Uterus (tissue), 4 donors: ENCODE measurements at places on chromosomes 5 and 9. TPM values are rescaled to one million over a fixed set of nuclear protein-coding genes. Genes with fewer than 3 reads are reported as not detected.

CCNO gene
- not detected for total RNA-seq

PRR16 gene
- total RNA-seq, result 2.2 TPM

SPINK6 gene
- total RNA-seq, result not detected

DNA sequence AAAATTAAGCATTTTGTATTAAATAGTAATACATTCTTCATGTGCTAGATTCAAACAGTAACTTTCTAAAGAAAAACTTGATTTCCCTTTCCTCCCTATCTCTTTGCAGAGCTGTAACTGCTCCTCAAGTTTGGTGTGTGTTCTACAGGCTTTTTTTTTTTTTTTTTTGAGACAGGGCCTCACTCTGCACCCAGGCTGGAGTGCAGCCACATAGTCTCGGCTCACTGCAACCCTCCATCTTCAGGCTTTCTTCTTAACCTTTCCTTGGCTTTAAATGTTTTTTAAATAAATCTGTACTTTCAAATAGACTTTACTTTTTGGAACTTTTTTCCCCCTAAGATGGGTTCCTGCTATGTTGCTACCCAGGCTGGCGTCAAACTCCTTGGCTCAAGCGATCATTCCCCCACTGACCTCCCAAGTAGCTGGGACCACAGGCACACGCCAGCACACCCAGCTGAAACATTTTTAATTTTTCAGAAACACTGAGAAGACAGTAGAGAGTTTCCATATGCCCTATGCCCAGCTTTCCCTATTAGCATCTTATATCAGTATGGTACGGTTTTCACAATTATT, 9.1 kb downstream of the NDFIP1 start:
- no peak for DNase-seq

- DNase-seq, result no peak
These were observed 21.7 kb upstream of the NRARP start for GRCh38 chr9:137323531-137324331.

GRCh38 chr5:168601972-168602371, 22.8 kb upstream of the PANK3 start:
- no peak for DNase-seq

- no peak for DNase-seq
These were observed 535.6 kb upstream of the MEF2C start for GRCh38 chr5:89418407-89419085.

SLC45A2 gene
- 0.58 TPM for total RNA-seq

- DNase-seq, result no peak
These were observed 48.7 kb downstream of the NEURL1B start for GRCh38 chr5:172689801-172690200.

DNA sequence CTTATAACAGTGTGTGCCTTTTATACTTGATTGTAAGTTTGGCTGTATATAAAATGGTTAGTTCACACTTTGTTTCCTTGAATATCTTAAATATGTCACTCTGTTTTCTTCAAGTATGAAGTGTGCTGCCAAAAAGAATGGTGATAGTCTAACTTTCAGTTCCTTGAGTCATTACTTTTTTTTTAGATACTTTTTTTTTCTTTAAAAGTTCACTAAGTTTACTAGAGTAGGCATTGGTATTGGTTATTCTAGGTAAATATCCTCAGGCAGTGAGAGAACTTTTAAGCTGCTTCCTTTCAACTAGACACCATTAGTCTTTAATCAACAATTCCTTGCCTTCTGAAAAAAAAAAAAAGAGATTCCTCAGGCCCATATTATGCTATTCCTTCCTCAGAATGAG, 41.9 kb downstream of the SPEF2 start:
- DNase-seq, result no peak

IFNK gene
- total RNA-seq, result not detected
